H1 (cell line): ENCODE measurements at places on chromosomes 4 and X. TPM values are rescaled to one million over a fixed set of nuclear protein-coding genes. Genes with fewer than 3 reads are reported as not detected.

GRCh38 chr4:3124070-3124767, 49.7 kb downstream of the HTT start:
- no peak for DNase-seq

GRCh38 chr4:38371391-38371851, 292.6 kb upstream of the KLF3 start:
- DNase-seq: no peak

DNA sequence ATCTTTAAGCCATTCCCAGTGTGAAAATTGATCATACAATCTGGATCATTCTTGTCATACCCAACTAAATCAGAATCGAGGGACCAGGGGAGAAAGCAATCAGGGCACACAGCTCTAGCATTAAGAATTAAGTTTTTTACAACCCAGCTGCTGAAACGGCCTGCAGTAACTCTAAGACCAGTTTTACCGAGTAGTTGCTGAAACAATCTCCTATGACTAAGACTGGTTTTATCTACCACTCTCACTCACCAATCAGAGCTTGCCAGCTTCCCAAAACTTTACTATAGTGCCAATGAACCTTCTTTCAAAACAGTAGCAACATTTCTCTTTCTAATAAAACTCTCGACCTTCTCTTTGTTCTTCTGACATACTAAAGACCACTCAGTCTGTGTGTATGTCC, 2.8 kb upstream of the SAP30 start:
- DNase-seq: no peak

- DNase-seq: no peak
These were observed 61.7 kb downstream of the ADRA2C start for GRCh38 chr4:3827616-3828492.

GRCh38 chr4:52982255-52982945, 120.3 kb downstream of the RASL11B start:
- DNase-seq: no peak

DNA sequence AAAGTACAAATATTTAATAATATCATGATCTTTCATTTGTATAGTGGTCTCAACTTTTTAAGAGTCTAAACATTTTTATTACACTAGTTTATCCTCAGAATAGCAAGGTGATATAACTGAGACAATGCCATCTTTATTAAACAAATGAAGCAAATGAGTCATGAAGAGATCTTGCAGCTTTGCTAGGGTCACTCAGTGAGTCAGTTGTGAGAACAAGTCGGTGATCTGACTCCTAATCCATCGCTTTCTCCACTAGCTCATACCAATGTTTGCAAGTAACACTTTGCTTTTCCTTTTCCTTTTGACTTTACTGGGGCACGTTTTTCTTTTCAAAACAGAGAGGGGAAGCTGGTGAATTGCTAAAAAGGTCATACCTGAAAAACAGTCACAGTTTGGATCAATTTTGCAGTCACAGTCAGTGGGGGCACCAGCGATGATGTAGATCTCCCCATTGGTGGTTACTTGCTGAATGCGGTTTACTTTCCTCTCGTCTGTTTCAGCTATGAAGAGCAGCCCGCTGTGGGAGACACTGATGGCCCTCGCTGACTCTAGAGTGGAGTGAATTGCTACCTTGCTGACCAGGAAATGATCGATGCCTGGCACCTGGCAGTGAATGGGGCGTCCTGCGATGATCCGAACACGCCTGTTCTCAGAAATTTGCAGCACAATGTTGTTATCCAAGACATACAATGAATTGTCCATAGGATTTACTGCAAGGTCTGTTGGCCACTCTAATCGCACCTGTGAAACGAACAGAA, 75.7 kb downstream of the SH2D1A start:
- DNase-seq: no peak

- DNase-seq: no peak
These were observed 508.8 kb downstream of the ANKRD50 start for GRCh38 chr4:124203613-124204238.

DNA sequence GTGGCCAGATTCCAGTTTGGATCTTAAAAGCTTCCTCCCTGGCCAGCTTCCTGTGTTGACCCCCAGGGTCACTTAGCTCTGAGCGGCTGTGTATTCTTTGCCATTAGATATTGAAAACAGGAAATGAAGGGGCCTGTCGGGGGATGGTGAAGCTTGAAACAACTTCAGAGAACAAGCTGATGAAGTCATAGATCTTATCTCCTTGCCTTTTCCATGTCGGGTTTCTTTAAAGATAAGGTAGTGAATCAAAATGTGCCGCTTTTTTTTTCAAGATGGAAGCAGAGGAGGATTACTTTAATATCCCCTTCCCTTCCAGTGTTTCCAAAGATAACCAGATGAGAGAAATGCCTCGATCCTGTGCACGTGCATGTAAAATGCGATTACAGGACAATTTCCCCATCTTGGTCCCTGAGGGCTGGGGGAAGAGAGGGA, 508.5 kb downstream of the MID1IP1 start:
- no peak for DNase-seq

DNA sequence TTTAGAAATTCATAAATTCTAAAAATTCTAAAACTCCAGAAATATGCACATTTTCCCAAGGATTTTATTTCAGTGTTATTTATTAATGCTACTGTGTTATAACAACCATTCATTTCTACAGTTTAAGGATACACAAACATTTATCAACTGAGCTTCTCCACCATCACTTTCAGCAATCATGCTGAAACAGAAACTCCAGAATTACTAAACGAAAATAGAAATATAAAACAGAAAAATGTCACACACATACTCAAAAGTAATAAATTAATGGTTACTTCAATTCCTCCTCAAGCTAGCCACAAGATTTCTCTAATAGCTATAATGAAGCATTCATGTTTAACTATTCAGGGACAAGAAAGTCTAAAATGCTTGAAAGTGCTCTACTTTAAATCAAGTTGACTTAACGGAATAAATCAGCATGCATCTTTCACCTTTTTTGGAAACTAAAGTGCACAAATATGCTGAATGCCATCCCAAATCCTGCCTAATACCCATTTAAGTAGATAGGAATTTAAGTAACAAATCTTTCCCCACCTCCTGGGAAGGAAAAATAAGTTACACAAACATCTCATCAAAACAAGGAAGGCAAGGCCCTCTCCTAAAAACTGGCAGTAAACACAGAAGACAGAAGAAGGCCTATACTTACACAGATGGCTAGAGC, 563 bp downstream of the FAM13A start:
- no peak for DNase-seq

DNA sequence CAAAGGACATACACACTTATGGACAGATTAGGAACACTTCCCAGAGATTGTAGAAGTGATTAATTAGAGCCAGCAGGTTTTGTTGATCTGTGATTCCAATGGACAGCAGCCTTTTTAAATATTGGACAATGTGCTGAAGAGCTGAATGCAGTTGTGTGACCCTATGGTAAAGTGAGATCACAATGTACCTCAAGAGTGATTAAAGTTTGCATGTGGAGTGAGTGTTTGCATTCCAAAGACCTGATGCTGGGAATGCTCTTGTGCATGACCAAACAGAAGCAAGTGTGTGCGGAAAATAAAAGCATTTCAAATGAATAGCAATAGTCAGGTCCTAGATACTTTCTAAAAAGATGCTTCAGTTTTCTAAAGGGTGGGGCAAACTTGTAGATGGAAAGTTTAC, 154.1 kb downstream of the BANK1 start:
- no peak for DNase-seq

Gene PLAC8
- 0.80 and 1.1 TPM in 2 replicates for total RNA-seq
